ENCODE measurements at places on chromosomes 11 and 22.

DNA sequence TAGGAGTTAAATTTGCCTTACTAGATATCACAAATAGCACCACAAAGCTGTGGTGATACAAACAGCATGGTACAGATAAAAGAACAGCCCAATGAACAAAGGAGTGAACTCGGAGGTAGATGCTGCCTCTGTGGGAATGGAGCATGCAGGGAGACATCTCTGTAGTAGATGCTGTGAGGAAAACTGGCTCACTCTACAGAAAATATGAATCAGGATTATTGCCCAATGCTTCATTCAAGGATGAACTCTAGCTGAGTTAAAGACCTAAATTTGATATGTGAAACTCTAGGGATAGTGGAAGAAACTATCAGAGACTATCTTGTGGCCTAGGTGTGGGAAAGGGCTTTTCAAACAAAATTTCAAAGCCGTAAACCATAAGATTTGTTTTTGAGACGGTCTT is 15.3 kb upstream of the CAPN5 start:
- no peak for DNase-seq

GRCh38 chr22:29979777-29980321 is 96.9 kb downstream of the MTMR3 start:
- no peak for DNase-seq

GRCh38 chr22:48835857-48836672 is 991.6 kb downstream of the BRD1 start:
- DNase-seq = no peak

DNA sequence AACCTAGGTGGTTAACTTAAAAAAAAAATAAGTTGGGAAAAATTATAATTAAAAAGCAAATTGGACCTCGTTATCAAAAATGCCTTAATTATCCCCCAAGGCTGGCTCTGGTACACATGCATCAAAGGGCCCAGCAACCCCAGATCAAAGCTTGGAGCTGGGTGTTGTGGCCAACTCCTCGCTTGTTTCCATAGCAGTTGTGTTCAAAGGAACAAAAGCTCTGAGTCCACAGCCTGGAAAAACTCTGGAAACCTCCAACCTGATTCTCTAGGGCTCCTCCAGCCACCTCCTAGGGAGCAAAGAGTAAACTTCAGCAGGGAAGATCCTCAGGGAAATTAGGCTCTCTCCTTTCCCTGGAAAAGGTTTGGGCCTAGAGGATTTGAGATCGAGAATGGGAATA is 149.4 kb downstream of the NXPE2 start:
- DNase-seq = no peak

DNA sequence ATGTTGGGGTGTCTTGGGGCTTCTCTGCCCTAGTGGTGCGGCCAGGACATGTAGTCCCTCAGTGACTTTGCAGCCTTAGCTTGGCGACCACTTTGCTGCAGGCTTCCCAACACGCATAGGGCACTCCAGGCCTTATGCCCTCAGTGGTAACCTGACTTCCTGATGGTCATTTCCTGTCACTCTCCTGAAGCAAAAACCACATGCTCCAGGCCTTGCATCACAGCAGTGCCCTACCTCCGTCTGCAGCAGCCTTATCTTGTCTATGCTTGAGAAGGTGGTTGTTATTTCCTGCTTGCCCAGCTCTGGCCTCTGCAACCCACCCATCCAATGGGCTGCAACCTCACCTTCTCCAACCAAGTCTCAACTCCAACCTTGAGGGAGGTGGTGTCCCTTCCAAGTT is 33.4 kb upstream of the PISD start:
- DNase-seq = no peak

GRCh38 chr11:87942786-87943185 is 232.5 kb downstream of the RAB38 start:
- no peak for DNase-seq

DNA sequence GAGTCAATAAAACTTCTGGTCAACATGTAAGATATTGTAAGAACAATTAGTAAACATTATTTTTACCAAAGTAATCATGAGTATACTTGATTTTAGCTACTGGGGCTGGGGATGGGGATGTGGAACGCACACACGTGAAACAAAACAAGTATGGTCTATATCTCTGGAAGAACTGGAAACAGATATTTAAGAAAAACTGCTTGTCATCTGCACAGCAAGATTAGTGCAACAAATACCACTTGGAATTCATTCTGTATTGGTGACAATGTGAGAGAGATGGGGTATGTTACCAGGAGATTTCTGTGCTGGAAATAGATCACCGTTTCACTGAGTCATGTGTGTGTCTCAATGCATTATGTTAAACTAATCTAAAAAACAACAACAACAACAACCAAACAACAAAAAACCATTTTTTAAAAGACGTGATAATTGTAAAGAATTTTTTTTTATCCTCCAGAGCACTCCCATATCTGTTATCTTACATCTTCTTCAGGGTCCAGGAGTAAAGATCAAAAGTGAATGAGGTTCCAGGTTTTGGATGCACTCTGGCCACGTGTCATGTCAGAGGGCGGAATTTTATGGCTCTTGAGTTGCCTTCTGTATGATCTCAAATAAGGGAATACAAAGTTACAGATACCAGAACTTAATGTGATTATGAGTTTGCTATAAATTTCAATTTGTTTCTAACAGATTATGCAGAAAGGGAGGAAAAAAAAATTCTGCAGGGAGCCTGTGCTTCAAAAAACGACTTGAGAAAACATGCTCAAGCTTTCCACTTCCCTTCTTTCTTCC is 153.0 kb downstream of the BBOX1 start:
- DNase-seq = no peak
